ENCODE measurements at places on chromosomes 7 and 10.

- DNase-seq: no peak
Observed at GRCh38 chr7:5525271-5526099, 101.9 kb upstream of the TNRC18 start.

DNA sequence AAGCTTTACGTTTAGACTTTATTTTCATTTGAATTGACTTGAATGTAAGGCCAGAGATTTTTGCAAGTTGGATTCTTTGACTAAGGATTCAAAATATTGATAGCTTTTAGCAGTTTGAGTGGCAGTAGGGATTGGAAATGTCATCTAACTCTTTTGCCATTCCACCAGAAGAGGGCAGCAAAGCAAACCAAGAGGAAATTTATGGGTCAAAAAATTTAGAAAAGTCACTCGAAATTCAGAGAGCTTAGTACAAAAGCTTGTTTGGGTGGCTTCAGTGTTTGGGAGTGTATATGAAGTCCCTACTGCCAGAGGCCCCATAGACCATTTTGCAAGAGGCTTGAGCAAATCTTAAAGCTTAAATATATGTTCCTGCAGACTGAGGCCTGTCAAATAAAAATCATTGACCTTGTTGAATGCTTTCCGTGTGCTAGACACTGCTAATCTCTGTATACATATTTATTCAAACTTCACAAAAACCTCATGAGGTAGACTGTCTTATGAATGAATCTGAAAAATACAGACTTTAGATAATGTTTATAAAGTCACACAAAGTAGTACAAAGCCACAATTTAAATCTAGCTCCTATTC lies 44.6 kb upstream of the RSBN1L start:
- DNase-seq: no peak

- no peak for DNase-seq
Observed at GRCh38 chr10:25694971-25695370, 239.1 kb upstream of the MYO3A start.

- no peak for DNase-seq
Observed at GRCh38 chr7:66169616-66170015, 35.5 kb upstream of the TPST1 start.

DNA sequence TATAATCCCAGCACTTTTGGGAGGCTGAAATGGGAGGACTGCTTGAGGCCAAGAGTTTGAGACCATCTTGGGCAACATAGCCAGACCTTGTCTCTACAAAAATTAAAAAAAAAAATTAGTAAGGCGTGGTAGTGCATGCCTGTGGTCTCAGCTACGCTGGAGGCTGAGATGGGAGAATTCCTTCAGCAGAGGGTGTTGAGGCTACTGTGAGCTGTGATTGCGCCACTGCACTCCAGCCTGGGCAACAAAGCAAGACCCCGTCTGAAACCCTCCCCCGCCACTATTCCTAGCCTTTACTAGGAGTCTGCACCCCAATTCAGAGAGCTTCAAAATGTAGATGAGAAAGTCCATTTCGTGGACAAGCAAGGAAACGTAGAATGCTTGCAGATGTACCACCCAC lies 95.2 kb downstream of the PRPF18 start:
- DNase-seq: no peak

- no peak for DNase-seq
Observed at GRCh38 chr7:150719436-150719835, 3.0 kb downstream of the GIMAP1 start.

- DNase-seq: no peak
Observed at GRCh38 chr7:2665359-2665791, 22.6 kb upstream of the AMZ1 start.

GRCh38 chr10:96082153-96082552 lies 38.8 kb downstream of the CCNJ start:
- DNase-seq: no peak
